ENCODE measurements at places on chromosomes 1 and 21. TPM values are rescaled to one million over a fixed set of nuclear protein-coding genes. Genes with fewer than 3 reads are reported as not detected.

The TIE1 gene
- total RNA-seq = 1.2 TPM

The AQP10 gene
- not detected for total RNA-seq

The TSPEAR gene
- not detected for total RNA-seq

The AVPR1B gene
- not detected for total RNA-seq

The CENPL gene
- 17.7 TPM for total RNA-seq

The SERPINC1 gene
- total RNA-seq = not detected

The FTCD gene
- not detected for total RNA-seq

The GPR52 gene
- not detected for total RNA-seq

The SPRR1A gene
- total RNA-seq = not detected

The TIMM17A gene
- total RNA-seq = 81.5 TPM

The SWT1 gene
- 1.3 TPM for total RNA-seq

The INAVA gene
- 84.0 TPM for total RNA-seq

The TMPRSS15 gene
- not detected for total RNA-seq

The PPIAL4G gene
- total RNA-seq = not detected

- DNase-seq = no peak
Observed at GRCh38 chr1:232454227-232454886, 175.6 kb downstream of the SIPA1L2 start.

- no peak for DNase-seq
Observed at GRCh38 chr1:39063775-39064174, 37.6 kb downstream of the NDUFS5 start.

- peak; percentile 56 for DNase-seq
Observed at GRCh38 chr21:27132266-27132665, 165.4 kb upstream of the ADAMTS5 start.

DNA sequence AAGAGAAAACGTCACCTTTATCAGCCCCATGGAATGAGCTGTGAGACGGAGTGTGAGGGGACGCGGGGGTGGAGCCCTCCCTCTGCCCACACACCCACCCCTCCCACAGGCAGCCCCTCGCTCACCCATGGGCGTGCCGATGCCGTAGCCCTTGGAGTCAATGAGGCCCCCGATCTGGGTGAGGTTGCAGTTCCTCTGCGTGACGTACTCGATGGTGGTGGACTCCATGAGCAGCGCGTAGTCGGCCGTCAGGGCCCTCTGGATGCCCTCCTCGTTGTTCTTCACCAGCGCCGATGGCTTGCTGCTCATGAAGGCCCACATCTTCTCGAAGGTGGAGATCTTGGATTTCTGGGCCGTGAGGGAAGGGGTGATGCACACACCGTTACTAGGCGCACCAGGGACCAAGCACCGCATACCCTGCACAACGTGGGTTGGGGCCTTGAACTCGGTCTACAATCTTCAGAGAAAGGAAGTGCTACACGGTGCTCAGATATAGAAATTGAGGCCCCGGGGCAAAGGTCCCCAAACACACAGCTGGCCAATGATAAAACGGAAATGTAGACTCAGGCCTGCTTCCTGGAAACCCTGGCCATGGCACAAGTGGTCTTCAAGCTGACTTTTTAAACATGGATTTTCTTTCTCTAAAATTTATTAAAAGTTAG is 228.2 kb downstream of the GRIK3 start:
- DNase-seq = no peak

GRCh38 chr1:16174261-16174868 is 18.5 kb upstream of the EPHA2 start:
- DNase-seq = no peak

DNA sequence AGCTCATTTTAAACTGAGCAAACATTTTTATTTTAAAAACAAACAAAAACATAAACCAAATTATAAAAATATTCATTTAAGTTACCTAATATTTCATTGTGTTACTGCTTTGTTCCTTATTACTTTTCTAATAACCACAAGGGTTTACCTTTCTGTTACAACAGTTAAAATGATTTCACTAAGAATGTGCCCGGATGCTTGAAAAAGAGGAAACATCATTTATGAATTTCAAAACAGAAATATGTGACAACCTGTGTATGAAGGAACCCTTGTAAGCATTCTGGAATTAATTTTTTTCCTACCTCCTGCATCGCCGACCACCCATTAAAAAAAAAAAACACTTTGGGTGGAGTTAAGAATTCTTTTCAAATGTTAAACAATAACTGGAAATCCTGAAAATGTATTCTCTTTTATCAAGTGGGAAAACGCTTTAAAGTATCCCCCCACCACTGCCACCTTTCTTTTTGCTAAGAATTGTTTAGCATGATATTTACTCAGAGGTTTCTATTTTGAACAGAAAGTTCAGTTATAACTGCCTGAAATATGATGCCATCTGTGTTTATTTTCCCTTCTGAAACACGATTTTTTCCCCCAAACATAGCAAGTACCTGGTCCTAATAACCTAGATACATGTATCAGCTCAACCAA is 9.1 kb downstream of the CYYR1 start:
- DNase-seq = no peak

DNA sequence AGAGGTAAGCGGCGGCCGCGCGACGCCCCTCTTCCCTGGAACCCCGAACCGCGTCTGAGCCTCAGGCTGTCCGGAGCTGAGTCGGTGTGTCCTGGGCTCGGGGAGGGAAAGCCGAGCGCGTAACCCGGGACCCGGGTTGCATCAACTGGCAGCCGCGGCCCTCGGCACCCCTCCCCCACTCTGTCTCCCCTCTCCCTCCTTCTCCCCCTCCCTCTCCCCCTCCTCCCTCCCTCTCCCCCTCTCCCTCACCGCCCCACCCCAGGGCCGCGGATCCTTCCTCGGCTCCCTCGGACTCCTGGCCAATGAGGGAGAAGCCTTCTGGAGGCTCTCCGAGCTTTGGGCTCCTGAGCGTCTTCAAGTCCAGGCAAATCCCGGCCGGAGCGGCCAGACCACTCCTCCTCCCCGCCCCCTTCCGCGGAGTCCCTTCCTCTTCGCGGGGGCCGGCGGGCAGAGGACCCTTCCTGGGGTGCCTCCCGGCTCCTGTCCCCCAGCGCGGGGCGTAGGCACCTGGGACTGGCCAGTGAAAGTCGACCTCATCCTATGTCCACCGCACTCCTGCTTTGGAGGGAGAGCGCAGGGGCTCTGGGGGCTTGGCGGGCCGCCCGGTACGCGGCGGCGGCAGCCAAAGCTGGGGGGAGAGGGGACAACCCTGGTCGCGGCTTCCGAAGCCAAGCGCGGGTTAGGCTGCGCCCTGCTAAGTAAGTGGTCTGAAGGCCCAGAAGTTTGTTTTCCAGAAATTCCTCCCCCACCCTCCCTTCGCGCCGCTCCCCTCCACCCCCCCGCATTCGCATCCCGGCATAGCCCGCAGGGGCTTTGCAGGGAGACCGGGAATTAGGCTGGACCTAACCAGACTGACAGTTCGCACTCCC is 850 bp downstream of the SESN2 start:
- no peak for DNase-seq

DNA sequence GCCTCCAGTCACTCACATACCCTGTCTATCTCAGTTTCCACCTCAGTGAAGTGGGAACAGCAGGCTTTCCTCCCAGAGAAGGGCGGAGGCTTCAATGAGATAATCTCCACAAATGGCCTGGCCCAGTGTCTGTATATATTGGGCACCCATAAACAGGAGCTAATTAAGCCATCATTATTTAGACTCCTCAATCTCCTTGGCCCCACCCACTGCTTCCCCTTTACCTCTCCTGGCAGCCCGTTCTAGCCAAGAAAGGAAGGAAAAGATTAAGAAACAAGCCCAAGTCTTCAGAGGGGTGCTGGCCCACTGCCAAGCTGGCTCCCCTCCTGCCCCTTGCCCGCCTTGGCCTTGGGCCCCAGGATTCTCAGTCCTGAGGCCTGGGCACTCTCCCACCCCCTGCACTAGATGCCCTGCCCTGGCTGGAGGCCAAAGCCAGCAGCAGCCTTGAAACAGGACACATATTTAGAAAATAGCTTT is 15.9 kb upstream of the EPB41 start:
- DNase-seq = no peak

GRCh38 chr1:111334169-111334568 is 43.5 kb downstream of the CHIA start:
- DNase-seq = peak; percentile 12

DNA sequence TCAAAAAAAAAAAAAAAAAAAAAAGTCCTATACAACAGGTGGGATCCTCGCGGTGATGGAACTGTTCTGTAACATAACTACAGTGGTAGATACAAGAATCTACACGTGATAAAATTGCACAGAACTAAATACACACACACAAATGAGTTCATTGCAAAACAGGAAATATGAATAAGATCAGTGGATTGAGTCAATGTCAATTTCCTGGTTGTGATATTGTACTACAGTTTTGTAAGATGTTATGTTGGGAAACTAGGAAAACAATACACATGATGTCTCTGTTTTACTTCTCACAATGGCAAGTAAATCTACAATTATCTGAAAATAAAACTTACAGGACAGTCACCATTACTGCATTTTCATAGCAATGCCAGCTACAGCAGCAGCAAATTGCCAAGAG is 59.8 kb downstream of the ITGB3BP start:
- no peak for DNase-seq

DNA sequence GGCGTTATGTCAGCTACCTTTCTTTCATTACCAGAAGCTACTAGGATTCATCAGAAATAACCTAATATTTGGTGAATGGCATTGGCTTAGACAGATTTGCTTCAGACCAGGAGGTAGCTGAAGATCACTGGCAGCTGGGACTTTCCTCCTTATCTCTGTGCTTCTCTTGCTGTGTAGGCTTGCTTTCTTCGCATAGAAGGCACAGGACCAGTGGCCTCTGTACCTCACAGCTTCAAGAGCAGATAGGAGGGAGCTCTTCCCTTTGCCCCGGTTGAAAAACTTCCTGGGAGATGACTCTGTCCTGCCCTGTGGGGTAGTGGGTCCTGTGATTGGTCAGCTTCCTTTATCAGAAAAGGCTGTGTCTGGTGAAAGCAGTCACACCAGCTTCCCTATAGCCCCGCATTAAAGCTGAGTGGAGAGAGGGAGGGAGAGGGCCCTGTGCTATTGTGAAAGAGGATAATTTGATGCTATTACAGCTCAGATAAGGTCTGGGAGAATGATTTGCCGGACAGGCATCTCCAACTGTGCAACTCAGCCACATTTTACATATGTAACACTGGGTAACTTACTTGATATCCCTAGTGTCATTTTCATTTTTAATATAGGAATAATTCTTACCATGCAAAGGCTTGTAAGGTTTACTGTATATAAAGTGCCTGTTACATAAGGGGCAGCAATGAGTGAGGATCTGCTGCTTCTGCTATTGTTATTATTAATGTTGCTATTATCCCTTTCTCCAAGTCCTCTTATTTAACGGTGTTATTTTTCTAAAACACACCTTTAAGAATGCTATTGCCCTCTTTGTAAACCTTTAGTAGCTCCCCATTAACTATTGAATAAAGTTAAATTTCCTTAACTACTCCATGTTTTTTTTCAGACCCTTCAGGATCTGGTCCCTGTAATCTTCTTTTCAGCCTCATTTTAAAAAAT is 31.6 kb downstream of the OSBPL9 start:
- no peak for DNase-seq

- DNase-seq = peak; percentile 69
Observed at GRCh38 chr1:168081373-168082007, 55.2 kb downstream of the GPR161 start.

GRCh38 chr21:45288441-45288841 is 746 bp upstream of the POFUT2 start:
- no peak for DNase-seq

GRCh38 chr1:53959664-53960250 is 13.6 kb downstream of the LRRC42 start:
- DNase-seq = no peak

DNA sequence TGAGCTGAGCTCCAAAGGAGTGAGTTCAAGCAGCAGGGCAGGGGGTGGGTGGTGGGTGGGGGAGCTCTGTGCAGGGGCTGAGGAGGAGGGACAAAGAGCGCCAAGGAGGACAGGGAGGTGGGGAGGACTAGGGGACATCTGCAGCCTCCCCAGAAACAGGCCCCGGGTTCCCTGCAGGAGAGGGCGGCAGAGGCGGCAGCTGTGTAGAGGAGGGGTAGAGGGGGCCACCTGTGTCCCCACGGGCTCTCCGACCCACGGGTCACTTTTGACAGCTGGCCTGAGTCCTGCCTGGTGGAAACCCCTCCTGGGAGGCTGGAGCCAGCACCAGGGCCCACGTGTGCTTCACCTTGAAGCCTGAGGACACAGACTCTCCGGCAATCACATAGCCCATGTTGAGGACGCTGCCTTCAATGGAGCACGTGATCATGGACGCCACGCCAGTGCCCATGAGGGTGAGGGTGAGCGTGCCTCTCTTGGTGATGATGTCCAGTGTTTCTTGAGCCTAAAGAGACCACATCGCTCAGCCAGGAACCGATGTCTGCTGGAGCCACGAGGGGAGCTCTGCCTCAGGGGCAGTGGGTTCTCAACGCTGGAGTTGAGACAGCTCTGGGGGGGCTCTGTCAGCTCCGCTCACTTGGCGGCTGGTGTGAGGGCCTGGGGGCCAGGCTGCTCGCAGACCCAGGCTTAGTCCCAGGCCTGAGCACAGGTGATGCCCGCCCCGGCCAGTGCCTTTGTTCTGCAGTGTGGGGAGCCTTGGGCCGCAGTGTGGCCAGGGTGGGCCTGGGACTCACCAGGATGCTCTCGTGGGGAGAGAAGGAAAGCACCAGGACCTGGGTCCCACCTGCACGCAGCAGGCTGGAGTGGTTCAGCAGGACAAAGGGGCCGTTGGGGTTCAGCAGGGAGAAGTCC is 6.6 kb upstream of the TMEM52 start:
- no peak for DNase-seq

- no peak for DNase-seq
Observed at GRCh38 chr1:4017636-4018365, 117.7 kb upstream of the C1orf174 start.

DNA sequence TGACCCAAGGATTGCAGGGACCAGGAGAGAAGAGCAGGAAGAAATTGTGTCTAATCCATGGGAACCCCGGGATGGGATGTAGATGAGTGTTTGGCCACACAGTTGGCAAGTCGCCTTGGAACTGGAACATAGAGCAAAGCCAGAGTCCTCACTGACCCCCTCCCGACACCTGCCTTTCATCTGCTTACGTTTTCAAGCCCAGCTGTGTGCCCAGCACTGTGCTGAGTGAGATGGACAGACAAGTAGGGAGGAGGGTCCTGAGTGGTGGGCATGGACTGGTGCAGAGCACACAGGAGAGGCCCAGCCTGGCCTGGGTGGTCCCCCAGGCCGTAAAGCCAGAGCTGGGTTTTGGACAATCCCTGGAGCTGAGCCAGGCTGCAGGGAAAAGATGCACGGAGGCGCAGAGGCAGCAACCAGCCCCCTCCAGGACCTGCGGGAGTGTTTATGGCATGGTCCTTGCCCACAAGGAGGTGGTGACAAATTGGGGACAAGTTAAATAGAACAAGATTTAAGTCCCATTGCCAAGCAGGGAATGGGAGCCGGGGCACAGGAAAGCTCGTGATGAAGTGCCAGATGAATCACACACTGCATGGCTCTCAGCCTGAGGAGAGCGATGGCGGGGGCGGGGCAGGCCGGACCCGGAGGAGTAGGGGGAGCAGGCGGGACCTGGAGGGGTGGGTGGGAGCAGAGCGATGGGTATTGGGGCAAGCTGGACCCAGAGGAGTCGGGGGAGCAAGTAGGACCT is 157.8 kb upstream of the VAMP3 start:
- DNase-seq = no peak

- no peak for DNase-seq
Observed at GRCh38 chr1:76147917-76148316, 73.4 kb downstream of the ST6GALNAC3 start.

- DNase-seq = no peak
Observed at GRCh38 chr1:183898001-183898396, 93.1 kb downstream of the RGL1 start.

All from epithelial cell of proximal tubule (primary cell).